ENCODE measurements at places on chromosomes 3 and 15.
A peak's percentile ranks its signal among the peaks of the same experiment; 100 is the strongest.

DNA sequence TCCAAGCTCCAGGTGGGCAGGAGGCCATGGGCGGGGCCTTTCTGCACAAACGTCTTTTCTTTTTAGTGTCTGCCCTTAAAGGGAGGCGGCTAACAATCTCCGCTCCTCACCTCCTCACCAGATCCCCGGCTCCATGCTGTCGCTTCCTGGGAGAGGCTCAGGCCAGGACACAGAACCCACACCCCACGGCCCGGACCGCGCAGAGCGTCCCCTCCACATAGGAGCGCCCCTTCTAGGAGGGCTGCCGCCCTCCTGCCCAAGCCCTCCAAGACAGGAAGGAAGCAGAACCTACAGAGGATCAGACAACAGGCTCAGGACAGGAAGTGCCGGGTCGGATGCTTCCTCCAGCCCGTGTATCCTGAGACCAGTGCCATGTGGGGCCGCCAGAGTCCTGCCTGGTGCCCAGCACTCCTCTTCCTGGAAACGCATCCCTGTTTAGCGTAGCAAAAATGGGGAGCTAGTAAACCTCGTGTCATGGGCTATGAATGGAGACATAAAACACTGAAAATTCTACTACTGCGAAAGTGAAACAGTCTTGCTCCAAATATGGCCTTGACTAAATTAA is 83.2 kb upstream of the ATP10A start:
- DNase-seq, result no peak

DNA sequence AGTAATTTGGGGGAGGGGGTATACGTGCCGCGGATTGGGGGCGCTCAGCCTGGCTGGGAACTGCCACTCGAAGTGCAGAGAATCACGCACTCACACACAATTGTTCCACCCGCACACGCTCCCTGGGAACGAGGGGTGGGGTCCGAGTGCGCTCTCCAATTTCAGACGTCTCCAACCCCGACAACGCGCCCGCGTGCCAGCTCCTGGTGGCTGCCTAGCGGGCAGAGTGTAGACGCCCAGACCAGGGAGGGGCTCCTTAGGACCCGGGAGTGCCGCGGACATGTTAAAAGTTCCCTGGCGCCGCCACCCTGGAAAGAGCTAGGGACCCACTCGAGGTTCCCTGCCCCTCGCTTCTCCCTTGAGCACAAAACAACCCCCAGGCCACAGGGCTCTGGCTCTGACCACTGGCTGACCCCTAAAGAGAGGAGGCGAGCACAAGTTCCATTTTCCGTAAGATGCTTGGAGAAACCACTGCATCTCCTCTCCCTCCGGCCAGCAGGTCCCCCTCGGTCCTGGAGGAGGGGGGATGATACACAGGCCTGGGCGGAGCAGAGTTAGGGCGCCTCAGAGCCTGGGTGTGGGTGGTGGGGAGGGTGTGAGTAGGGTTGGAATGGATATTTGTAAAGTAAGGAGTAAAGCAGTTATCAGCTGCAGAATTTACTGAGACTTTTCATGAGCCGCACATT is 894 bp upstream of the ANKRD63 start:
- no peak for DNase-seq

- no peak for DNase-seq
Measured at GRCh38 chr15:57312318-57313133, 63.8 kb upstream of the CGNL1 start.

GRCh38 chr15:62469478-62469873 is 304.4 kb upstream of the C2CD4B start:
- DNase-seq, result peak; percentile 63

- DNase-seq, result no peak
Measured at GRCh38 chr3:105293441-105293840, 73.3 kb upstream of the ALCAM start.

DNA sequence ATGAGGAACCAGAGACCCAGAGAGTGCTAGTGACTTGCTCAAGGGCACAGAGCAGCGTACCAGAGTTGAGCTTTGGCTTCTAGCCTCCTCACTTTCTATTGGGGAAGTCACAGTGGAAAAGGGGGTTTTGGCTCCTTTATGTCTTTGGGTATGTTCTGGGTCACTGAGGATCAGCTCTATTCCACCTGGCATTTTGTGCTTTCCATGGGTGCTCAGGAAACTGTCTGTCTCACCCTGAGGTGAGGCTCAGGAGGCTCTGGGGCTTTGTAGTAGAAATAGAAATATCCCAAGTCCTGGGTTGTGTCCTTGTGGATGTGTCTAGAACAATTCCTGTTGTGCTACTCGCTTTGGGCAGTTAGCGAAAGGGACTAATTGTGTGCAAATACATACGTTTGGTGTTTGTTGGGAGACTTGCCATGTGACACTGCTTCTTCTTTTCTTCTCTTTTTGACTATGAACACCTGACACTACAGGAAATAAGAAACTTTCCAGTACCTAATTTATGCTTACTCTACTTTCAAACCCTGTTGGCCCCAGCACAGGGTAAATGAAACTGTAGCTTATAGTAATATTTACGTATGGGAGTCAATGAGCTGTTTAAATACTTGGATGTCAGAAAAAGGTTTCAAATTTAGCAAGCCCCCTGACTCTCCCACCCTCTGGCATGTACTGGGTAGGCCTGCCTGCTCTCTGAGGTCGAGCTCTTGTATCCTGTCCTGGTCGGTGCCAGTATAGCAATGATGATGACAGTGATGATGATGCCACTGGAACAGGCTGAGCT is 35.6 kb downstream of the SMAD3 start:
- no peak for DNase-seq

DNA sequence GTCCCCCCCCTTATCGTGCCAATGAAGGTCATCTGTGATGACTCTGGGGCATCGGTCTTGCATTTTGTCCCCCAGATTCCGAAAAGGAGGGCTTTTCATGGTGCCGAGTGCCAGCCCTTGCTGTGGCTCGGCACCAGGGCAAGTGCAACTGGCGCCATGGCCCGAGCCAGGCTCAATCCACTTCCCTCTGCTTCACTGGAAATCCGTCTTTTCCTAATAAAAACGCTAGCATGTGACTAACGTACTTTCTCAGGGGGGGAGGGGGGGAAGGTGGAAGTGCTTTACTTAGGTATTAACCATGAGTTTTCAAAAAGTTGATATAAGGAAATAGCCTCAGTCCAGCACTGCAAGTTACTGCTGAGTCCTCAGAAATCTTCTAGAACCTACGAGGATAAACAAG is 20.5 kb downstream of the TRPM1 start:
- no peak for DNase-seq

- DNase-seq, result no peak
Measured at GRCh38 chr3:10956986-10957385, 35.6 kb upstream of the SLC6A1 start.

GRCh38 chr3:152957491-152957890 is 122.6 kb downstream of the P2RY1 start:
- no peak for DNase-seq

DNA sequence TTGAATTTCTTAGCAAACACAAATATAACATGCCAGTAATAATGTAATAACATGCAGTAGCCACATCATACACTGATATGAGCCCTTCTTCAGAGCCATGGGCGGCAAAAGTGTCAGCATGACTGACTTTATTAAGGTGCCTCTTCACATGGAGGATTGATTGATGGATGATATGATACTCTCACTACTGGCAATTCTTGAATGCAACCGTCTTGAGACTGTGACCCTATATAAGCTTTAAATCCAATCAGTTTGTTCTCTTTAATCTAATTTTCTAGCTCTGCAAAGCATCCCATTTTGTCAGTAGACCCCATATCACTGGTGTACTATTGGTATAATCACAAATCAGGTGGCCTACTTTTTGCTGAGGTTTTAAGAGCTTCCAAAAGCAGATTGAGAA is 463.7 kb upstream of the ROBO2 start:
- DNase-seq, result no peak

- peak; percentile 17 for DNase-seq
Measured at GRCh38 chr3:57752307-57752706, 3.8 kb upstream of the SLMAP start.
